A673 (cell line): ENCODE measurements at places on chromosomes 3 and 15. TPM values are rescaled to one million over a fixed set of nuclear protein-coding genes. Genes with fewer than 3 reads are reported as not detected.

The MASP1 gene
- total RNA-seq = not detected in 2 replicates

The EXD1 gene
- not detected in 2 replicates for total RNA-seq

GRCh38 chr3:184525337-184526087 lies 36.1 kb upstream of the EPHB3 start:
- DNase-seq = no peak

- DNase-seq = no peak
These were observed 318.4 kb downstream of the LPP start for GRCh38 chr3:188472336-188472735.
